HCEC 1CT (cell line): ENCODE measurements at places on chromosomes 6 and 20.

GRCh38 chr6:23414922-23415321, 711.1 kb upstream of the NRSN1 start:
- DNase-seq = no peak

DNA sequence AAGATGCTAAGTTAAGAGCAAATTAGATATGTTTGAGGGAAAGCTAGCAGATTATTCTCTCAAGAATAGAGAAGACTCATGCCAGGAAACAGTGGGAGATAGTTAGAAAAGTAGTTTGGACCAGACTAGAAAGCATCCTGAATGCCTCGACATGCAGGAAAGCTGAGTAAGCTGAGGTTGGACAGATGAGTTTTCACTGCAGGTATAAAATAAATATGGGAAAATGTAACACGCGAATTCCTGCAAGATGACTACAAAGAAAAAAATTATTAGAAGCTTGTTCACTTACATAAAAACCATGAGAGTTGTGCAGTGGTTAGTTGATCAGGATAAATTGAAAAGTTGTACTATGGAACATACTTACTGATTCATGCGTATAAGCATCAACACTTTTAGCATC, 484.2 kb upstream of the MANEA start:
- no peak for DNase-seq

GRCh38 chr20:40687384-40688128, 1.5 kb downstream of the MAFB start:
- no peak for DNase-seq

- no peak for DNase-seq
These were observed 5.0 kb downstream of the TMEM239 start for GRCh38 chr20:2820896-2821869.

DNA sequence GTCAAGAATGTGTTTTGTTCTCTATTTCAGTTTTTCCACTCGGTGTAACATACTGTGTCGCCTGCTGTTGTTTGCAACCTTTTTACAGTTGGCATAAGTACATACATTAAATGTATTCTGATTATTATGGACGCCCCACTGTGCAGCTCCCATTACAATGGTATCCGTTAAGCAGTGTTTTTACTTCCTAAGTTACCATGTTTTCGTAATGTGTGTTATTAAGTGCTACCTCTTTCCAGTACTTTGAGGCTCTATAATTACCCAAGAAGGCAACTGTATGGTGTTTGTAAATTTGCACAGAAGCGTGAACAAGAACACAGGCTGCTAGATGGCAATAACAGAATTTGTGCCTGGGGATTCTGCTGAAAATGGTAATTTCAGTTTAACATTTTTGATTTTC, 568.0 kb upstream of the MARCKS start:
- DNase-seq = no peak

DNA sequence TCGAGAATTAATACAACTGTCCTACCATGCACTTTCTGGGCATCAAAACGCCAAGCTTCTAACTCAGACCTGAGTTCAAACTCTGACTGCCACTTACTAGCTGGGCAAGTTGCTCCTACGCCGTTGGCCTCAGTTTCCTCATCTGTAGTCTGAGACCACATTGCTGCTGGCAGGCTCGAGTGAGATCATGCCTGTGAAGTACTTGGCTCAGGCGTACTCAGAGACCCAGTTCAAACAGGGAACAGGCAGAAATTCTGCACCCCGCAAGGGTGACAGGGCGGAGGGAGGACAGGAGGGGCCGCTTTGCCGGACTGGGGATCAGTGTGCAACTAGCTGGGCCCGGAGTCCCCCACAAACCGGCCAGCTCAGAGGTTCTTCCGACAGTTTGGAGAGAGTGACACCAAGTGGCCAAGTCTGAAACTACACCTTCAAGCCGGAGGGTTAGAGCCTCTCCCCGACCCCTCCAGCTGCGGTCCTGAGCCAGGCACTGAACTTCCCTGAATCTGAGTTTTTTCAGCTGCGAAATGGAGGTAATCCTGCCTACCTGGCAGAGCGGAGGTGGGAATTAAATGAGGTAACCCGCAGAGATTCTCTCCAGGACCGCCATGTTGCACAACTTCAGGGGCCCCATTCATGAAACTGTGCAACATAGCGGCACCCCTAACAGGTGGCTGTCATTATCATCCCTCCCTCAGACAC, 46.0 kb upstream of the PTPN1 start:
- peak; percentile 52 for DNase-seq

GRCh38 chr20:8807480-8808201, 261.2 kb upstream of the PLCB4 start:
- DNase-seq = no peak

DNA sequence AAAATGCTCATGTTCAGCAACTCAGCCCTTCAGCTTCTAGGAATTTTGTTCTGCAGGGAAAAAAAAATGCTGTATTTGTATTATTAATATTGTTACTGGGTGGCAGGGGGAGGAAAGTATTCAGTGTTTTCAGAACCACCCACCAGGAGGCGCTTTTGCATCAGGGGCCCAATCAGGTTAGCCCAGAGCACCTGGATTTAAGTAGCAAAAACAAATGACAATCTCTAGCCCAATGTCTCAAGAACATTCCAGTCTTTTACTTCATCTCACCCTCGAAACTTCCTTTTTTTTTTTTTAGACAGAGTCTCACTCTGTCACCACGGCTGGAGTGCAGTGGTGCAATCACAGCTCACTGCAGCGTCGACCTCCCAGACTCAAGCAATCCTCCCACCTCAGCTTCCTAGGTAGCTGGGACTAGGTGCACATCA, 635 bp upstream of the C20orf203 start:
- peak; percentile 27 for DNase-seq

GRCh38 chr20:20609522-20609921, 102.9 kb downstream of the RALGAPA2 start:
- no peak for DNase-seq

DNA sequence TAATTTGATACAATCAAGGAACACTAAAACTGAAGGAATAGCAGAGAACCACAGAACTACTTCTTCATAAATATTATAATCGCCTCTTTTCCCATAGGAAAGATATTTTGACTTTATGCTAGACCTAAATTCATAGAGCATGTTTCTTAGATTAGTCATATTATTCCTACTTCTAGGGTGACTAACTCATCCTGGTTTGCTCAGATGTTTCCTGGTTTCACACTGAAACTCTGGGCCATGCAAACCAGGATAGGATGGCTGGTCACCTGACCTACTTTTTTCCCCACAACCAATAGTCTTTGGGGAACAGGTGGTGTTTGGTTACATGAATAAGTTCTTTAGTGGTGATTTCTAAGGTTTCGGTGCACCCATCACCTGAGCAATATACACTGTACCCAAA, 42.8 kb downstream of the MMS22L start:
- DNase-seq = peak; percentile 75

DNA sequence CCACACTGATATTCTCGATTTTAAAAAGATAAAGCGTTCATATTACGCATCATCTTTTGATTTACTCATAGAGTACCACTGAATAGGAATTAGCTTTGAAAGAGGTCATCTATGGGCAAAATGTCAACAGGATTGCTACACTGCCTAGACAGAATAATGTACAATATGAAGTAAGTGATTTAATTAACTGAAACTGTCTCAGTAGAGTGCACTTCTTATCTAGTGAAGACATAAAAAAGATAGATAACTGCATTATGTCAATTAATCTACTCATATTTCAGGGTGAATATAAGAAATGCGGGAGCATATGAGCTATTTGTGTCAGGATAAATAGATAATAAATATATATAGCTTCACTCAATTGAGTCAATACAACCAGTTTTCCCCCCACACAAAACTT, 723.9 kb downstream of the EYS start:
- DNase-seq = no peak

DNA sequence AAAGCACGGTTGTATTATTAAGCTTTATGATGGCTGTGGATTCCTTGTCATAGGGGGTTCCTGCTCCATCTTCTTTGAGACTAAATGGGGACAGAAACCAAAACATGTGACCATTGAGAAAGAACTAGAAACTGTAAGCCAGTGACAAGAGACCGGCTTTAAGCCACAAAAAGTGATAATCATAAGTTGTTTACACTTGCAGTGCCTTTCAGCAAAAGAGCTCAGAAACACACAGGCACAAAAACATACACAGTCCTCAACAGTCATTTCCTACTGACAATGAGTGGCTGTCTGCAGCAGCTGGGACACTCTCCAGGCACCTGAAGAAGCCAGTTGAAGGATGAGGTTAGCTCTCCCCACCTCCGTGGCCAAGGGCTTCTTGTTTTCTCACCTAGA, 20.0 kb upstream of the UBE2J1 start:
- no peak for DNase-seq

GRCh38 chr6:17389274-17389847, 4.0 kb upstream of the CAP2 start:
- DNase-seq = peak; percentile 18

DNA sequence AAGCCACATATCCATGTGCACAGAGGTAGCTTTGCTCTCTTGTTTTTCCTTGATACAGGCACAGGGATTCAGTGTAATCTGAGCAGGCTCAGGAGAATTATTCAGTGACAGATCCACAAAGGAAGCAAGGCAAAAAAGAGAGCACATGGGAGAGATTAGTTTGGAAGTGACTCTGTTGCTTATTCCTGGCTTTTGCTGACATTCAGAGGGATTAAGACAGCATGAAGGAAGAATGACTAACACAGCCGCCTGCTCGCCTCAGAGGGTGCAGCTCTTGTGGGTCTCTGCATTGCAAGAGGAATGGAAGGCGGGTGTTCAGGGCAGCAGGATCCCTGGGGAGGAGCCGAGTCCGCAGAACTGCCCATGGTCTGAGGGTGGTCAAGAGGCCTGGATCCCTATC, 203.4 kb upstream of the KCNQ5 start:
- peak; percentile 96 for DNase-seq

DNA sequence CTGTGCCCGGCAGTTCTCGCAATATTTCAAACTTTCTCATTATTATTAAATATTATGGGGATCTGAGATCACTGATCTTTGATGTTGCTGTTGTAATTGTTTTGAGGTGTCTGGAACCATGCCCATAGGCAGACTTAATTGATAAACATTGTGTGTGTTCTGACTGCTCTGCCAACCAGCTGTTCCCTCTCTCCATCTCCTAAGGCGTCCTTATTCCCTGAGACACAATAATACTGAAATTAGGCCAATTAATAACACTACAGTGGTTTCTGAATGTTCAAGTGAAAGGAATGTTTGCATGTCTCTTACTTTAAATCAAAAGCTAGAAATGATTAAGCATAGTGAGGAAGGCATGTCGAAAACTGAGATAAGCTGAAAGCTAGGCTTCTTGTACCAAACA, 7.6 kb downstream of the MAPK14 start:
- DNase-seq = peak; percentile 7

GRCh38 chr6:33794910-33795623, 6.1 kb upstream of the LEMD2 start:
- no peak for DNase-seq

- peak; percentile 73 for DNase-seq
These were observed 34.9 kb downstream of the RNF24 start for GRCh38 chr20:3980260-3981131.

GRCh38 chr20:251354-251753, 6.2 kb upstream of the DEFB132 start:
- no peak for DNase-seq

DNA sequence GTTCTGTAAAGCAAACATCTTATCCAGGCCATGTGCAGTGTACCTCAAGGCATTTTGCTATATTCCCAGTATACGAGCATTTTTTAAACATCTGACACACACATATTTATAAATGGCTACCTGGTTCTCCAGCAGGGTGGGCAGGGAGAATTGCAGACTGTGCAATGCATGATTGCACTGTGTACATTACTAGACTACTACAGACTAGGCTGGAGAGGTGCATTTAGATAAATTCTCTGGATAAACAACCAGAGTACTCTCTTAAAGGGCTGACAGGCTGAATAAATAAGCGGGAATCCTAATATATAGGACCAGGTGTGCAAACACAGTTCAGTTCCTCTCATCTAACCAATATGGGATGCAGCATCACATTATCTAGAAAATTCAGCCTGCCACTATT, 428.3 kb upstream of the ARID1B start:
- DNase-seq = no peak

DNA sequence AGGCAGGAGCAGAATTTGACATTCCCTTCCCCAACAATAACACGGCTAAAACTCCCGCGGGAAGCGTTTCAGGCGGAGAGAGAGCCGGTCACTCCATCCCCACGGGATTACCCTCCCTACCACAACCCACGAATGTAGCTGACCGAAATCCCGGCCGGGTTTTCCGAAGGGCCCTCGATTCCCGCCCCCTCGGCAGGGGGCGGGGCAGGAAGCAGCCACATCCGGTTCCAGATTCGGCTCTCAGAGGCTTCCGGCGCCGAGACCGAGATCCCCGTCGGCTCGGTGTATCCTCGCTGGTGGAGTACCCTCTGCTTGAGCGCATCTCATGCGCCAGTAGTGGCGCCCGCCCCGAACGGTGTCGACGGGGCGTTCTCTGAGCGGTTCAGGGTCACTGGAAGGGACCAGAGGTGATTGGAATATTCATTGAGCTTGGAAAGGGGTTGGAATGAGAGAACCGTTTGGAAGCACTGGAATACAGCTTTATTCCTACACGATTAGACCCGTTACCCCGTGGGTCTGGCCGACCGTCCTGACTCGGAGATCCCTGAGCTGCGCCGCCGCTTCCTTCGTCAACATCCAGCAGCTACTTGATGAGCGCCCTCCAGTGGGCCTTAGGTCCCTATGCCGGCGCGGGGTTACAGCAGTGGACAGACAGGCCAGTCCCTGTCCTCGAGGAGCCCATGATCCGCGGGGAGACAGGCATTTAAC, 649 bp upstream of the RGL2 start:
- peak; percentile 90 for DNase-seq

DNA sequence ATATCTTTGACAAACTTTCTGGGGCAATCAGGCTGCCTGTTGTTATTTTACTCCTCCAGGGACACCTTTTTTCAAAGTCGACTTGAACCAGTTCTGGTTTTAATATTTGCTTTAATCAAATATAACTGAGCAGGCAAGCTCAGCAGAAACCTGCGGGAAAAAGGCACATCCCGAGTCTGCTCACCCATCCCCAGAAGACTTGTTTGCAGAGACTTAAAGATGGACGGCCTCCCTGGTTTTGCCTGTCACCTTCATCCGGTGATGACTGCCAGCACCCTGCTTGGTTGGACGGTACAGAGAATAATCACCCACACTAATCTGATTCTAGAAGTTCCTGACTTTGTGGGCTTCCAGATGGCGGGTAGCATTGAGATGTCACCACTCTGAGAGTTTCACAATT, 36.8 kb downstream of the PPP1R3G start:
- DNase-seq = no peak

DNA sequence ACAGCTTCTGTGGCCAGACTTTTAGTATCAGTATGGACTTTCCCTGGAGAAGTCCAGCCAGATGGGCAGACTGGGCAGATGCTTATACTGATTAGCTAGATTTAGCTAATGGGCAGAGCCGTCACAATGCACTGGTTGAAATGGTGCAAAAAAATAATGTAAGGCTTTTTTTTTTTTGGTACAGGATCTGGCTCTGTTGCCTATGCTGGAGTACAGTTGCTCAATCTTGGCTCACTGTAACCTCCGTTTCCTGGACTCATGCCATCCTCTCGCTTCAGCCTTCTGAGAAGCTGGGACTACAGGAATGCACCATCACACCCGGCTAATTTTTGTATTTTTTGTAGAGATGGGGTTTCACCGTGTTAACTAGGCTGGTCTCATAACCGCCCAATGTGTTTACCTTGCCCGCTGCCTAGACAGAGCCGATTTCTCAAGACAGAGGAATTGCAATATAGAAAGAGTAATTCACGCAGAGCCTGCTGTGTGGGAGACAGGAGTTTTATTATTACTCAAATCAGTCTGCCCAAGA, 16.4 kb upstream of the KIFC1 start:
- DNase-seq = peak; percentile 76

- DNase-seq = no peak
These were observed 1.5 kb upstream of the STX16 start for GRCh38 chr20:58649288-58650180.
